ENCODE measurements at places on chromosomes 7 and 10.

DNA sequence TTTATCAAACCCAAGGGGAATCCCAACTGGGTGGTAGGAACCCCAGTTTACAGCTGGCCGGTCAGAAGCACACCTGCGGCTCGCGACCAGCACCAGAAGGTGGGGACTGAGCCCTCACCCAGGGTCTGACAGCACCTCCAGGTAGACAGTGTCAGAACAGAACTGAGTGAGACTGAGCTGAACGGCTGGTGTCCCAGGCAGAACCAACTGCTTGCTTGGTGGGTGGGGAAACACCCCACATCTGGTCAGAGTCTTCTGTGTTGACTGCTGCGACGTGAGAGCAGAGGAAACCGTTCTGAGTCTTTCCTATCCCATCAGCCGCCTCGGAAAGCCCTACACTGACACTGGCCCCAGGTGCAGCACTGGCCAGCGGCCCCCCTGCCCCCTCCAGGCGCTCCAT lies 160.7 kb downstream of the MAD1L1 start:
- no peak for ATAC-seq

DNA sequence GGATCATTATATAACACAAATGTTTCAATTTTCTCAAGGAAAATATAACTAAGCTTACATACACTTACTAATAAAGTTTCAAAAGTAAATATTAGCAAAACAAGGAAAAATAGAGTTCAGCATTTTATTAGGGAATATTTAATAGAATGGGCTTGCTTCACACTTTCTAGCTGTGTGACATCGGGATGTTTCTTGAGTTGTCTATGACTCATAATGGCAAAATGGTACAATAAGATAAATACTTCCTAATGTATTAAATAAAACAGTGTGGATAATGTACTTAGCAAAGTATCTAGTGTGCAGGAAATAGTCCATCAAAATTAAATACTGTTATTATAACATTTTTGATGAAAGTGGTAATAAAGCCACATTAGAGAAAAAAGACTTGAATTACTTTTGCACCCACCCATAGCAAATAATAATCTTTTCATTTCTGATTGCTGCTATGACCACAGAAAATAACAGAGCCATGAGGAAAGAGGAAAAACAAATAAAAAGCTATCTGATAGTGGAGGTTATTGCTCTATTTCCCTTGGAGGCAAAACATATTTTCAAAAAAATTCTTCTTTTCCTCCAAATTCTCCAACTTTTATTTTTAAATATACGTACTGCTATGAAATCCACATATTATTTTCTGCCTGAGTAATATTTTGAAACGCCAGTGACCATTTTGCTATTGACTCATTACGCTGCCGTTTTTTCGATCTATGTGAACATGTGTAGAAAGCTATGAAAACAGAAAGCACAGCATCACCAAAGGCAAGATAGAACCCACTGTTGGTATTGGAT lies 272.9 kb upstream of the KLF6 start:
- ATAC-seq, result no peak

- no peak for ATAC-seq
These were observed 22.9 kb upstream of the C10orf105 start for GRCh38 chr10:71742301-71743088.

DNA sequence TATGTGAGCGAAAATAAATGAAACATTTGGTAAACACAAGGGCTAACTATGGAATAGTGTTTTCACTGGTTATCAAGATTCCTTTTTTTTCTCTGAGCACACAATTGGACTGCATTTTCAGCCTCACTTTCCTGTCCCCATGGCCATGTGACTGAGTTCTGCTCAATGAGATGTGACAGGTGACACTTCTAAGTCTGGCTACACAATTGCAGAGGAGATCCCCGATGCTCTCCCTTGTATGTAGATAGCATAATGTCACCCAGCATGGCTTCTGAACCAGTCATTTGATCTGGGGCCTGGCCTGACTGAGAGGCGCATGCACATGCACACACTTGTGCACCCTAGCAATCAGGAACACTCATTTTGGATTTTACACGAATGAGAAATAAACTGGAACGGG lies 581.8 kb downstream of the GRID1 start:
- ATAC-seq, result no peak

- no peak for ATAC-seq
These were observed 6.2 kb upstream of the BTBD16 start for GRCh38 chr10:122264931-122265330.

GRCh38 chr10:109978481-109978880 lies 29.3 kb upstream of the ADD3 start:
- peak; percentile 14 for ATAC-seq
